ENCODE measurements at places on chromosomes 4 and X. TPM values are rescaled to one million over a fixed set of nuclear protein-coding genes. Genes with fewer than 3 reads are reported as not detected.

The SH3D19 gene
- 116 TPM for total RNA-seq

The CFAP47 gene
- total RNA-seq = 11.5 TPM

GRCh38 chr4:85474356-85474755, 594 bp upstream of the ARHGAP24 start:
- peak overlapping the region; percentile 82 for H3K27ac ChIP-seq
- peaks cover 6% of the 10 kb centered on the region for H3K4me1 ChIP-seq
- H3K4me3 ChIP-seq = peak overlapping the region; percentile 64
- no peaks in the 10 kb centered on the region for H3K36me3 ChIP-seq
- no peak for DNase-seq

The CT47B1 gene
- not detected for total RNA-seq
